Skeletal muscle cell (primary cell): ENCODE measurements at places on chromosomes 5 and 9.
A peak's percentile ranks its signal among the peaks of the same experiment; 100 is the strongest.

DNA sequence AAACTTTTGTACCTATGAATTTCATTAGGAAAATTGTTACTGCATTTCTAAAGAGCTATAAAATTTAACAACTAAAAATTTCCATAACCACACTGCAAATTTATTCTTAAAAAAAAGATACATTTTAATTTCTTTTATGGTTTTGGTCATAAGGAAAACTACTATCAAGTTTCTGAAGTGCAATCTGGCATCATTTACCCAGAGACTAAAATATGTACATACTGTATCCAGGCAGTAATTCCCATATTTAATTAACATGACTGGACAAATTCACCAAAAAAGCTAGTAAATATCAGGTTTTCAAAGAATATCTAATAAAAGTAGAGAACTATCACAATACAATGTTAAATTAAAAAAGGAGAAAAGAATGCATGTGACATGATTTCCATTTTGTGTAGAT lies 20.7 kb downstream of the PUM3 start:
- DNase-seq: no peak

DNA sequence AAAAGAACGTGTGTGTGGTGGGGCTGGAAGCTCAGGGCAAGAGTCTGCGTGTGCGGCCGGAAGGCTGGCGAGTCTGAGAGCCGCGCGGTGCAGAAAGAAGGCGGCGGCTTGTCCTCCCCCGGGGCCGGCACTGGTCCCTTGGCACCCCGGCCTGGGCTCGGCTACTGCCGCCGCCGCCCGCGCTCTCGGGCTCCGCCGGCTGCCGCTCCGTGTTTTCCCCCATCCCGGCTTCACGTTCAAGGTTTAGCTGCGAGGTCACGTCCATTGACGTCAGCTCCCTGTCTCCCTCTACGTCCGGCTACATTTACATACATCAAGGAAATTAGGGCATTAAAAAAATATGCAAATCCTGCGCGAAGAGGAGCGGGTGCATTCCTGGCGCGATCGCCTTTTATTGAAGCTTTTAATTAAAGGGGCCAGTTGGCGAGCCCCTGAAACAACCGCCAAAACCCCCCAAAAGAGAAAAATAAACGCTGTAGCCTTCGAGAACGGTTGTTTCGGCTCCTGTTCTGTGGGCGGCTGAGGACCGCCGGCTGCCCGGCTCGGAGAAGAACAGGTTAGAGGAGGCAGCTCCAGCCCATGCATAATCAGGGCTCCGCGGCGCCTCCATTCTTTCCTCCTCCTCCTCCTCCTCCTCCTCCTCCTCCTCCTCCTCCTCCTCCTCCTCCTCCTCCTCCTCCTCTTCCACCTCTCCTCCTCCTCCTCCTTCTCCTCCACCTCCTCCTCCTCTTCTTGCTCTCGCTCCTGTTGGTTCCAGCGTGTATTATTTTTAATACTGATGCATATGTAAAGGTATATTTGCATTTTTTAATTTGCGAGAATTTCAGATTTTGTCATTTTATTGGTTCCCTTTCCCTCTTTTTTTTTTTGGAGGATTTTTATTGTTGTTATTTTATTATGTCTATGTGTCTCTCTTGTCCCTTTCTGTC lies 207.0 kb downstream of the MEF2C start:
- no peak for DNase-seq

GRCh38 chr5:22496666-22497065 lies 356.5 kb downstream of the CDH12 start:
- DNase-seq: no peak

DNA sequence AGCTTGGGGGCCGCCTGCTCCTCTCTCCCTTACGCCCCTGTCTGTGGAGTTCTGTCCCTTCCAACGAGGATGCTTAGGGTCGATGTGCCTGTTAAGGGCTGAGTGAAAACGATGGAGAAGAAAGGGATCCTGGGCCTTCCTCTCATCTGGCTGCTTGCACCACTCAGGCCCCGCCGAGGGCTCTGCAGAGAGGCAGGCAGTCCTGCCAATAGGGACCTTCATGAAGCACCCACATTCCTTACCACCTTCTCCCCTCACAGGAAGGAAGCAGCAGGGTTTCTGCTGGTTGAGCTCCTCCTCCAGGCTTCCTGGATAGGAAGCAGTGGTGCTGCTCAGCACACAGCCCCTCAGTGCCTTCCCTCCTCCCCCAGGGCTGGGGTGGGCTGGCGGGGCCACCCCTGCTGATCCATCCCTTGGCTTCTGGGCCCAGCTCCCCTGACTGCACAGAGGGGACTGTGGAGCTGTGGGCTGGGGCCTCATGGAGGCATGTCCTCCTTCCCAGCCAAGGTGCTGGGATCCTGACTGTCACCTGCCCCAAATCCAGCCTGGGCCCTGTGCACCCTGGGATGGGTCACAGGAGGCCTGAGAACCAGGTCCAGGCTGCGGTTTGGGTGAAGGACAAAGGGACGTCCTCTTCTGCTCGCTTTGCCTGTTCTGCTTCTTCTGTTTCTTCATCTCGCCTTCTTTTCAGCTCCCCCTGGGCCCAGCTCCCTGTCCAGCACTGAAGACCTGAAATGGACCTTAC lies 50.5 kb downstream of the AHRR start:
- no peak for DNase-seq

GRCh38 chr9:19379697-19380046 lies 364 bp downstream of the RPS6 start:
- DNase-seq: no peak

- no peak for DNase-seq
Measured at GRCh38 chr9:134442085-134442474, 115.8 kb downstream of the RXRA start.

- DNase-seq: peak; percentile 86
Measured at GRCh38 chr9:2655411-2655901, 33.9 kb downstream of the VLDLR start.

DNA sequence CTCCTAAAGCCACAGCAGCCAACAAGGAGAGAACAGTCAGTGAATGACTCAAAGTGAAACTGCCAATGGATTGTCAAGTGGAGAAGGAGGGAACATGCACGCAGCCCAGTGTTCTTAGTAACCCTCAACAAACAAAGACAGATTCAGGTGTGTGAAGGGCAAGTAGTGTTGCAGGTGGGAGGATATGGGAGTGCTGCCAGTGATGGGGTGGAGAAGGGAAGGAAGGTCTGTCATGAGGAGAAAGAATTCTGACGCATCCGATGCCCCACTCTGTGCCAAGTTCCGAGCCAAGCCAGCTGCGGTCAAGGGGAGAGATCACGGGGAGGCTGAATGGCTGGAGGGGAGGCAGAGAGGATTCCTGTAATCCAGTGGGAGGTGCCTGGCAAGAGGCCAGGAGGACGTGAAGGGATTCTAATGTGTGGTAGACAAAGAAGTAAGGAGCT lies 56.5 kb downstream of the CAST start:
- no peak for DNase-seq

GRCh38 chr5:19638461-19638860 lies 349.5 kb downstream of the CDH18 start:
- DNase-seq: no peak

- DNase-seq: no peak
Measured at GRCh38 chr5:73812962-73813588, 187.1 kb downstream of the ARHGEF28 start.

DNA sequence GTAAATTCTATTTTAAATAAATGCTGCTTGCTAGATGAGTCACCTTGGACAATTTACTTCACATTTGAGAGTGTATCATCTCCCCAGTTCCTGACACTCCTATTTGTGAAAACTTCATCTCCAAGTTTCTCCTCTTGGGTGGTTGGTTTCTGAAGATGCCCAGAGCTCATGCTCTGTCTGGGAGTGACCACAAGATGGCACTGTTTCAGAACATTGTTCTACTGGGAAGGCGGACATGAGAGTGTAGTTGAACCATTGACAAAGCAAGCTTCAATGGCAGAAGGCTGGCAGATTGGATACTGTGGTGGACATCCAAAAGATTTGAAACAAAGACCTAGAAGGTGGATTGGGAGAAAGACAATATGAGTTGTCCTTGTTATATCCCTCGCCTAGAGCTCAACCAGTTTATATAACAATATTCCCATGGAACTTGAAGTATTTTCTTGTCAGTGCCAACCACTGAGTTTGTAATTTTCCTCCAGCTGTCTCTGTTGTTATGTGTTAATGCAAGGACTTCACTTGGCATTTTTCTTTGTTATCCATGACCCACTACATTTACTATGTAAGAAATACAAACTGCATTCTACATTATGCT lies 234.3 kb upstream of the ANKH start:
- peak; percentile 4 for DNase-seq

- no peak for DNase-seq
Measured at GRCh38 chr5:14705556-14705955, 41.0 kb downstream of the OTULIN start.

DNA sequence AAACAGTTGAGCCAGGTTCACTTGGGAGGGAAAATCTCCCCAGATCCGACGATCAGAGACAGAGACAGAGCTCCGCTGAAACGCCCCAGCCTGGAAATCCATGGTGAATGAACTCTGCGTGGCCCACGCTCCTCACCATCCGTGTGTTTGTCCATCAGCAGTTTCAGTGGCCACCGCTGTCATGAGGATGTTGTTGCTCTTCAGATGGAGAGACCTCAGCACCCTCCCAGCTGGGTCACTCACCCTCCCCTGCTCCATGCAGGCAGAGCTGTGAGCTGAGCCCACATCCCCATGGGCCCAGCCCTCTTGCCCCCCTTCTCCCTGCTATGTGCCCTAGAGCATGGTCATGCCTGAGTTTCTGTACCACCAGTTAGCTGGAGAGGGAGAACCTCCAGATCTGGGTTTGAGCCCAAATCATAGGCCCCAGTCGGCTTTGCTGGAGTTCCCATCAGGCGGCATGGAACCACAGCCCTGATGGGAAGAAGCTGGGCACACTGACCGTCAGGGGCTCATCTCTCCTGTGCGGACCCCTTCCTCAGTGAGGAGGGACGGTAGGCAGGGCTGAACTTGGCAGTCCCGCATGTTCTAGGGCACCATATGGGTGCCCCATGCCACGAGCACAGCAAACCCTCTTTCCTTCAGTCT lies 154.4 kb upstream of the COL5A1 start:
- DNase-seq: no peak

DNA sequence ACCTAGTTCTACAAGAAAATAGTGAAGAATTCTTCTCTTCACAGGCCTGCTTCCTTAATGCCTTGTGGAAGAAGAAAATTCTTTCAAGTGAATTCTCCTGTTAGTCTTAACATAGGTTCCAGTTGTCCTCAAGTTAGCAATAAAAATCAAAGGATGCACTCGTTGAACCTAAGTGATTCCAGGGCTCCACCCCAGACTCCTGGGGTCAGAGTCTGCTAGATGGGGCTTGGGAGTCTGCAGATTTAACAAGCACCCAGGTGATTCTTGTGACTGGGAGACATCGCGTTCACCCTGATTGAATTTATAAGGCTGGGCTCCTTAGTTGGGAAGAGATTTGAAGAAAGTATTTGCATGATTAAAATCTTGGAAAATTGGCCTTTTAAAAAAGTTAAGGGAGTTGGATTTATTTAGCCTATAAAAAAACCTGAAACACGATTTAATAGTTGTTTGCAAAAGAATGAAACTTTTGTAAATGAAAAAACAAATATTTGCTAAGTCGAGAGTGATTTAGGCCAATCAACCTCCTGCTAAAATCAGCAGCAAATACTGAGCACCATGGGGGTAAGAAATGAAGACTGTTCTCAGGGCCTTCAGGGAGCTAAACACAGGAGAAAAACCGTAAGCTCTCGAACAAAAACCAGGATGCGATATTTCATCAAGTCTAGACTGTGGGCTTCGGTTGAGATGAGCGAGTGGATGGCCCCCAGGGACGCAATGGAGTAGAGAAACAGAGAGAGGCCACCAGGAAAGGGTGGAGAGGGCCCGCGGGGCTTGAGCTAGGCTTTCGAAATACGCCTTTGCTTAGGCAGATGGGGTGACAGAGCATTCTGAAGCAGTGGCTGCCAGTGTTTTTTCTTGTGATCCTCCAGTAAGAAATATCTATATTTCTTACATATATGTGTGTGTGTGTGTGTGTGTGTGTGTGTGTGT lies 86.9 kb upstream of the TTC23L start:
- DNase-seq: peak; percentile 80
